ENCODE measurements at places on chromosomes 2 and 18.

DNA sequence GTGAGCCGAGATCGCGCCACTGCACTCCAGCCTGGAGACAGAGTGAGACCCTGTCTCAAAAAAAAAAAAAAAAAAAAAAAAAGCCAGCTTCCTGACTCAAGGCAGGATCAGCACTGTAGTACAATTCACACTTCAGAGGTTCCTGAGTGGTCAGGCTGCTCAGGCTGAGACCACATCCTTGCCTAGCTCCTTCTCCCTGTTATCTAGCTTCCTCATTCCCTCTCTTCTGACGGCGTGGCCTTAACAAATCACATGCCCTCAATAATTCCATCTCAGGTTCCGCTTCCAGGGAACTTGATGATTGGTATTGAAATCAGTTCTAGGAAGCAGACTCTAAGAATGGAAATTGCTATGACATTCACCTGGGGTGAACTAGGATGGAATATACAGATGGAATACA lies 29.8 kb upstream of the KDM3A start:
- DNase-seq, result no peak

GRCh38 chr2:137748533-137748932 lies 215.7 kb upstream of the HNMT start:
- DNase-seq, result no peak

- DNase-seq, result no peak
Measured at GRCh38 chr2:101147971-101148370, 3.2 kb downstream of the TBC1D8 start.

DNA sequence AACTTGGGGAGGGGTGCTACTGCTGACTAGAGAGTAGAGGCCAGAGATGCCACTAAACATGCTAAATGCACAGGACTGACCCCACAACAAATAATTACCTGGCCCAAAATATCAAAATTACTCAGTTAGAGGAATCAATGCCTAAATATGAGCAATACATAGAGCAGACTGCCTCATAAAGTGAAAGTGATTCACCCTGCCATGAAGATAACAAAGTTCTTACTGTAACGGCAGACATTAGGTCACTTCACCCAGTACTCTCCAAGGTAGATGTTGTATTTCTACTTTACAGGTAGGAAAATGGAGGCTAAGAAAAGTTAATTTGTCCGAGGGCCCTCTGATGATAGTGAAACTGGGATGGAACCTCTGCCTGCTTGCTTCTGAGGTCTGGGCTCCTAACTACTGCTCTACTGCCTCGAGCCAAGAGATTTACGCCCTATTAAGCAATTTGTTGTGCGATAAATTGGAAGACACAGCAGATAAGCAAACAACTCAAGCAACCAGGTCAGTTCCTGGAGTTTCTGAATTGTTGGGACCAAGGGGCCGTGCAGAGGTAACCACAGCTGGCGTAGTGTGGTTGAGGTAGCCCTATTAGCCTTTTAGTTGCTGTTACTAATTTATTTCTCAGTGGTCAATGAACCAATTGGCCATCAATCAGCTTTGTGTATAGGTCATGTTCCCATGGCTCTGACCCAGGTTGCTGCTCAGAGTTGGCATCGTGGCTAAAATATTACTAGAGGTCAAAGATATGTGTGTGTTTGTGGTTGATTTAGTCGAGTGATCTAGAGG lies 4.8 kb downstream of the DHRS9 start:
- no peak for DNase-seq

DNA sequence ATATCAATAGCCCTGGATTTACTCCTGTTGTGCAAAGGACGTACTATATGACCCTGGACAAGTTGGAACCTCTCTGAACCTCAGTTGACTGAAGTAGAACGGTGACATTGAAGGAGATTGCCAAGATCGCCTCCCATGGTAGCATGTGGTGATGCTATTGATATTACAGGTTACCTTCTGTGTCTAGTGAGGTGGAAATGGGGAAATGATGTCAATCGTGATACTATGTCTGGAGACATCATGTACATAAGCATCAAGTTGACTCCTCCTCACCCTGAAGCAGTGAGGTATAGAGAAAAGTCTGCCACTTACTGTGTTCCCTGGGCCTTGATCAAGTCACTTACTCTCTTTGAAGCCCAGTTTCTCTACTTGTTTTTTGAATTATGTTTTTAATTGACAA lies 93.9 kb downstream of the KLF7 start:
- no peak for DNase-seq

- no peak for DNase-seq
Measured at GRCh38 chr2:165193178-165193777, 10.6 kb downstream of the SCN3A start.

DNA sequence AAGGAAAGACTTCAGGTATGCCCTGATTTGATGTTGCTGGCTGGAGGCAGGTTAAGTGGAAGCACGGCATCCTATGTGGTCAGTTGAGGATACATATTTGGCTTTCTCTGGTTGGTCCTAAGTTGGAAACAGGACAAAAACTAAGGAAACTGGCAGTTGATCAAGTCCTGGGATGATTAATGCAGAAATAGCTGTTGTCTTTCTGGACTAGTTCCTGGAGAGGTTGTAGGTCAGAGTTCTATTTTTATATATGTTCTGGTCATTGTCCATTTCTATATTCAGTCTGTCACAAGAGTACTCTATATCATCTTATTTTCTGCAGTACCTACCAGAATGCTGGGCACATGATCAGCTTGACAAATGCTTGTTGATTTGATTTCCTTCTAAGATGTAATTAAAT lies 4.0 kb upstream of the SLC35F5 start:
- DNase-seq, result no peak

GRCh38 chr2:42008241-42008921 lies 39.4 kb upstream of the PKDCC start:
- no peak for DNase-seq

DNA sequence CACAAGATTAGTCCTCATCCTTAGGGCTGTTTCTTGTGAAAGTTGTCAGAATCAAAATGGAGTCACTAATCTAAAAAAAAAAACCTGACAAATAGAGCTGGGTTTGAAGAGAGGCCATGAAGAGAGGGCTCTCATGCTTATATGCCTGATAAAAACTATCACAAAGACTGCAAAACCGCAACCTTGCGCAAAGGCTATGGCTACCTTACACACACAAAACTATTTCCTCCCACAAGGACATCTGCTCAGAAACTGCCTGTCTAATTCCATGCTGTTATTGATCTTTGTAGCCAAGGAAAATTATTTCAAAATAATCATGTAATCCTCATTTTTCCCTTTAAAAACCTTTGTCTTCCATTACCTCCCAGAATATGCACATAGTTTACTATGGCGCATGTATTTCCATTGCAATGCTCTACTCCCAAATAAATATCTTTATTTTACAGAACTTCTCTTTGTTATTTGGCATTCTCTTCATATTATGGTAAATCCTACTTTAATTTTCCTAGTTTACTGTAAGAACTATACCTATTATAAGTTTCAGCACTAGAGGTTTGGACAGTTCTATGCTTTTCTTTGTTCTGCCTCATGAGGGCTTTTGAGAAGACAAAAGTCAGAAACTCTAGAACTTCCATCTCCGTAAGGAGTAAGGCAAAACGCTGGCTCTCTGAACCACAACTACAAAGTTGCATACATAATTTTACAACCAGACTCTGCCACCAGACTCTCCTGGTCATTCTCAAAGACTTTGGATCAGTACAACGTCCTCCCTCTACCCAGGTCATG lies 9.6 kb upstream of the DPYSL5 start:
- DNase-seq, result no peak

GRCh38 chr2:36589230-36589630 lies 8.7 kb downstream of the FEZ2 start:
- no peak for DNase-seq

DNA sequence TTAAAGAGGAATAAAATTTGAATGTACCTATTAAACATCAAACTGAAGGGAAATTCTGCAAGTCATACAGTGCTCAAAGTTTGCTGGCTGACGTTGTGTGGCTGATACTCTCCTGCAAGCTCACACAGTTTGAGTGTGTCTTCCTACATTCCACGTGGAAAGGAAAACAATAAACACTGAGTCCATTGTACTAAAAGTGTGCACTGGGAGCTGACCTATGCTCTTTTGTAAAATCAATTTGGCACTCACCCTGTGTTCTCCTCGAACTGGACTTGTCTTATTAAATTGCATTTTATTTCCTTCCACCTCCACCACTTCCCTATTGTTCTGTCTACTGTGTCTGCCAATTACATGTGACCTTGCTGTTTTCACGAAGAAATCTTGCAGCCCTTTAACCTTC lies 458.0 kb downstream of the CPS1 start:
- DNase-seq, result no peak

GRCh38 chr2:150346806-150347205 lies 140.7 kb downstream of the RND3 start:
- no peak for DNase-seq

DNA sequence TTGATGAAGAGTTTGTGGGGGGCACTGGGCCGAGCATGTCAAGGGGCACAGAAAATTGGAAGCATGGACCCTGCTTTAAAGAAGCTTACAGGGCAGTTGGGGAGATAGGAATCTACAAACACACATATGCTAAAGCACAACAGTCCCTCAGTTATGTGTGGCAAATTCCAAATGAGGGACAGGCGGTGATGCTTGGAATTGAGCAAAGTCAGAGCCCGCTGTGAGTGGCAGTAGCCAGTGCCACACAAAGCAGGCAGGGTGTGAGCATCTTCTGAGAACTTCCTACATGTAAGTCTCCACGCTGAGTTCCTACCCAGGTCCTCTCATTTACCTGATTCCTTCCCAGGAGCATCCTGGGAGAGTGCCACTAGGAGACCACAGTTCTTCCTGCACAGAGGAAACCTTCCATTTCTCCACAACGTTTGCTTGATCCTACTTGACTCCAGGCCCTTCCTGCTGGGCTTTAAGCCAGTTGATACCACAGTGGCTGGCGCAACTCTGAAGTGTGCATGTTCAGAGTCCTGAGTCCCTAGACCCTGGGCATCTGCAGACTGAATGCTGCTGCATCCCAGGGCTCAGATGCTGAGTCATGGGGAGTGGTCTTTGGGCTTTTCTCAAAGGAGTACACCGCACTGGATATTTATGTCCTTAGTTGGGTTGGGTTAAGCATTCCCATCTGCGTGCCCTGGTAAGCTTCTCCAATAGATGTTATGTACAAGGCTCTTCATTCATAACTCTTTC lies 287.3 kb upstream of the REV1 start:
- no peak for DNase-seq

DNA sequence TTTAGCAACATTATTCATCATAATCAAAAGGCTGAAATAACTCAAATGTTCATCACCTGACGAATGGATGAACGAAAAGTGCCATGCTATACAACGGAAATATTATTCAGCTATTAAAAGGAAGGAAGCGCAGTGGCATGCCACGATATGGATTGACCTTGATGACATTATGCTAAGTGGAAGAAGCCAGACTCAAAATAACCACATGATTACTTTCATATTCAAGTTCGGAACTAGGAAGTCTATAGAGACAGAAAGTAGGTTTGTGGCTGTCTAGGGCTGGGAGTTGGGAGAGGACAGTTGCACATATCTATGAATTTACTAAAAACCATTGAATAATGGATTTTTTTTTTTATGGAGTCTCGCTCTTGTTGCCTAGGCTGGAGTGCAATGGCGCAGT lies 13.4 kb upstream of the PDIA6 start:
- DNase-seq, result no peak

- no peak for DNase-seq
Measured at GRCh38 chr2:206368933-206369569, 74.3 kb upstream of the ADAM23 start.

Data from esophagus squamous epithelium (tissue), 5 donors.